Right lung (tissue), 10 donors: ENCODE measurements at places on chromosomes 2 and 18. TPM values are rescaled to one million over a fixed set of nuclear protein-coding genes. Genes with fewer than 3 reads are reported as not detected.

RAD51AP2 gene
- polyA plus RNA-seq = 0.38 TPM

FAM98A gene
- 29.2 TPM for polyA plus RNA-seq

SLC5A7 gene
- polyA plus RNA-seq = 0.09 TPM

EML6 gene
- 0.75 TPM for polyA plus RNA-seq

KIF1A gene
- 1.8 TPM for polyA plus RNA-seq

LYG2 gene
- 0.80 TPM for polyA plus RNA-seq

AQP12B gene
- not detected for polyA plus RNA-seq

HOXD8 gene
- polyA plus RNA-seq = 1.5 TPM

TLX2 gene
- polyA plus RNA-seq = not detected

CCL20 gene
- polyA plus RNA-seq = 1.3 TPM

GRCh38 chr2:98532756-98533155, 75.6 kb downstream of the COA5 start:
- DNase-seq = no peak

GRCh38 chr18:1438967-1439366, 534.3 kb downstream of the ADCYAP1 start:
- DNase-seq = no peak

- no peak for DNase-seq
These were observed 119.6 kb upstream of the MSTN start for GRCh38 chr2:190182071-190182524.

GRCh38 chr2:8456151-8457091, 225.4 kb upstream of the ID2 start:
- DNase-seq = no peak

DNA sequence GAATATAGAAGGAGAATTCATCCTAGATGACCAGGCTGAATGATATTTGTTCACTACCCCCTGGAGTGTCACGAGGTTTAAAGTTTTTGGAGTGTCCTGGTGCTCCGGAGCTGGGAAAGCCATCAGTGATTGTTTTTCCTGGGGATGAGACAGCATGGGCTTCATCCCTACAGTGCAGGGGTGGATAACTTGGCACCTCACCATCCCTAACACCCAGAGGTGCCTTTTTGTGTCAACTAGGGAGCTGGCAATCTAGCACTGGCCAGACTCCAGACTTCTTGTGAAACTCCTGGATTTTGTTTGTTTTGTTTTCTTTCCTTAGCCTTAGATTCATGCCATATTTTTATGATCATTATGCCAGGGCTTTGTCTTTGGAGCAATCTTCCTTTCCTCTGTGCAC, 164.8 kb downstream of the PRKCE start:
- DNase-seq = no peak

- DNase-seq = no peak
These were observed 15.7 kb upstream of the SULT1C3 start for GRCh38 chr2:108224022-108224421.

- no peak for DNase-seq
These were observed 135.9 kb upstream of the EPAS1 start for GRCh38 chr2:46161315-46161714.

- no peak for DNase-seq
These were observed 264.8 kb upstream of the KLHL29 start for GRCh38 chr2:23120161-23120560.

- DNase-seq = no peak
These were observed 80.2 kb downstream of the CMPK2 start for GRCh38 chr2:6785493-6785892.

DNA sequence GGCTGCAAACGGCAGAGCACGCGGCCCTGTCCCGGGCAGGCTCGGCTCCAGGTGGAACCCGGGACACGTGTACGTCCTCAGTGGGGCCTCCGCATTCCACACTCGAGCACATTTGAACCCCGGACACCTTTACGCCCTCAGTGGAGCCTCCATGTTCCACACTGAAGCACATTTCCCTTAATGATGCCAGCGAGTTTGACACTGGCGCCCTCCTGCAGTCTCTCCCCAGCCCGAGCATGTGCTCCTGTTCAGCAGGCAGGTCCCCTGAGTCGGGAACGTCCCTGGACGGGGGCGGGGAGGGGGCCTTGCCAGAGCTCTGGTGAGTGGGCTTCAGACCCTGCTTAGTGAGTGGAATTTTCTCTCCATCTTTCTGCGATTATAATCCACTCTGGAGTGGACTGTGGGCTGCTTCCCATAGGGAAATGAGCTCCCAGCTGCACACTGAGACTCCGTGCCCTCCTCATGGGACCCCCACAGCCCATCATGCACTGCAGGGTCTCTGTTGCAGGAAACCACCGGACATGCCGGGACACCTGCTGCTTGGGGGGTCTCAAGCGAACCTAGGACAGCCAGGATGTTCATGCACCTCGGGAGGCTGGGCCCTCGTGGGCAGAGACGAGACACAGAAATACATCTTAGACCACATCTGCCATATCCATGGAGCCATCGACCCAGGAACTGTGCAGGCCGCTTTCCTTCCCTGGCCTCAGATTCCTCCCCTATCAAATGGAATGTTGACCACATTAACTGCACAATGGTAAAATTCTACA, 70.3 kb upstream of the SNTG2 start:
- no peak for DNase-seq

DNA sequence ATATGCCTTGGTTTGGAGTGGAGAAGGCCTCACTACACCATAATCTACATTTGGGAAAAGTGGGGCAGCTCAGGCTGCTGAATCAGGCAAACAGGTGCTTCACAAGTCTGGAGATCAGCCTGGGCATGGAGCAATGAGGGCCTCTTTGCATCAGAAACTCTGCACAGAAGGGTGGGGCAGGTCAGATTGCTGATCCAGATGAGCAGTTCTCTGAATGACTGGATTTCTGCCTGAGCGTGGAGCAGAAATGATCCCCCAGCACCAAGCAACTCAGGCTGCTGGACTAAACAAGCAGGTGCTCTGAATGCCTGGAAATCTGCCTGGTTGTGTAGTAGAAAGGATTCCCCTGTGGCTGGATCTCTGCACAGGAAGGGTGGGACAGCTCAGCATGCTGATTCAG, 605.3 kb upstream of the ZNF804A start:
- no peak for DNase-seq

- no peak for DNase-seq
These were observed 36.5 kb downstream of the SLC25A52 start for GRCh38 chr18:31723990-31724711.

DNA sequence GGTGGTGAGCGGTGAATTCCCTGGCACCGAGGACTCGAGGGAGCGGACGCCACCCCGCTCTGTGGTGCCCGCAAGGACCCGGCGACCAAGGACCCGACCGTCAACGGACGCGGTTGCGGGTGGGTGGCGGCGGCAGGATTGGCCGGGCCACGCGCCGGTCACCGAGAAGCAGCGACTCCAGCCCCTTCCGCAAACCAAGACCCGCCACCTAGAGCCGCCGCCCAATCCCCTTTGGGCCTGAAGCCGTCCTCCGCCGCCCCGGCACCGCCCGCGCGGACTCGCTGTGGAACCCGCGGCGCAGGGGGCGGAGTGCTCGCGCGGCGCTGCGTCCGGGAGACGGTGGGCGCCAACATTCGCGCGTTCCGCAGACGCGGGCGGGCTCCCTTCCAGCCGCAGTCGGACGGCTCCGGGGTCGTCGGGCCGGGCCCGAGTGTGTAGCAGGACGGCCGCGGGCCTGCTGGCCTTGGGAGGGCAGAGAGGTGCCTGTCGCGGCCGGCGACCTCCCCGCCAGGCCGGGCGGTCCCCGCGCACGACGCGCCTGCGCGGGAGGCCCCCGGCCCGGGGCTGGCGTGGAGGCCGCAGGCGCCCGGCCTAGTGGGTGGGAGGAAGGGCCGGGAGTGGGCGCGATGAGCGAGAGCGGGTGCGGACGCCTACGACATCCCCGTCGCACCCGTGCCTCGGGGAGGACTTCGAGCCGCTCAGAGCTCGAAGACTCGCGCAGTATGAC, at the start of the genes FAM228B and PFN4:
FAM228B (plus strand) TSS at position 275 of the 727 bp plus-strand sequence. CDS start 893 bp downstream, outside the sequence.
PFN4 (minus strand) TSS at position 140 of the 727 bp plus-strand sequence. CDS start 799 bp downstream, outside the sequence.
- DNase-seq = peak; percentile 84

GRCh38 chr2:227862741-227863588, 8.5 kb upstream of the DAW1 start:
- DNase-seq = no peak

DNA sequence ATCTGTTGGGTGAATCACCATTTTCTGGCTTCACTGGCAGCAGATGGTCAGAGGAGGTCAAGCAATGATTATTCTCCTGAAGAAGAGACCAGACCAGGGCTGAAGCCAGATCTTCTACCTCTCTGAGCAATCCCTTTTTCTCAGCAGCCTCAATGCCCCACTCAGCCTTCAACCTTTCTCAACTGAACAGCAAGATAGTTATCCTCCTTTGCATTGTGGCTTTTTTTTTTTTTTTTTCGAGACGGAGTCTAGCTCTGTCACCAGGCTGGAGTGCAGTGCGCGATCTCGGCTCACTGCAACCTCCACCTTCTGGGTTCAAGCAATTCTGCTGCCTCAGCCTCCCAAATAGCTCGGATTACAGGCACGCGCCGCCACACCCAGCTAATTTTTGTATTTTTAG, 50.5 kb downstream of the ZFP36L2 start:
- no peak for DNase-seq

- DNase-seq = no peak
These were observed 62.4 kb downstream of the MAPK4 start for GRCh38 chr18:50622320-50622719.

- DNase-seq = no peak
These were observed 169.2 kb downstream of the ZFP36L2 start for GRCh38 chr2:43057026-43057741.

GRCh38 chr2:25228848-25229278, 60.5 kb upstream of the POMC start:
- DNase-seq = no peak
